Amniotic epithelial cell (primary cell): ENCODE measurements at places on chromosomes 7 and 10.

- DNase-seq: no peak
These were observed 136.2 kb downstream of the PLXDC2 start for GRCh38 chr10:19952224-19953010.

DNA sequence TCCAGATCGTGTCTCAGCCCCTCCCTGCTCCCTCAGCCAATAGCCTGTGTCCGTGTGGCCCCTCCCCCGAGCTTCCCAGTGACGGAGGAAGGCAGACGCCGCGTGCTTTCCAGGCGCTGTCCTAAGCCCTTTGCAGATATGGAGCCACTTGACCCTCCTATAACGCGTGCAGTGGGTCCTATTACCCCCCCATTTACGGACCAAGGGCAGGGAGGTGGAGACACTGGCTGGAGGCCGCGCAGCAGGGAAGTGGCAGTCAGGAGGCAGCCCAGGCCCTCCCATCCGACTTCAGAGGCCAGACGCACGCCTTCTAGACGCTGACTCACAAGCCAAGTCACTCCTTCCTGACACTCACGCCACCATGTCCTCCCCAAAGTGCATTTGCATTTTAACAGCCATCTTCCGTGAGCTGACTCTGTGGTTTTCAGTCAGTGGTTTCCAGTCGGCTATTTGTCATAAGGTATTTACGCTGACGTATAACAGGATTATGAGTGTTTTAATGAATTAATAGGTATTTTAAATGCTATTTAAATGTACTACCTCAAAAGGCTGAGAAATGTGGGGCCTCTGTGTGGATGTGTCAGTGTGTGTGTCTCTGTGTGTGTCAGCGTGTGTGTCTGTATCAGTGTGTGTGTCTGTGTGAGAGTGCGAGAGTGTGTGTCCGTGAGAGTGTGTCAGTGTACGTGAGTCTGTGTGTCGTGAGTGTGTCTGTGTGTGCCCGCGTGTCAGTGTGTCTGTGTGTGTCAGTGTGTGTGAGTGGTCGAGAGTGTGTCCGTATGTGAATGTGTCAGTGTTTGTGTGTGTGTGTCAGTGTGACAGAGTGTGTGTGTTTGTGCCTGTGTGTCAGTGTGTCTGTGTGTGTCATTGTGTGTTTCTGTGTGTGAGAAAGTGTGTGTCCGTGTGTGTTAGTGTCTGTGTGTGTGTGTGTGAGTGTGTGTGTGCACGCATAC, 92.0 kb upstream of the INSIG1 start:
- peak; percentile 85 for DNase-seq

GRCh38 chr10:110547139-110547761, 20.2 kb upstream of the SMC3 start:
- DNase-seq: peak; percentile 68

DNA sequence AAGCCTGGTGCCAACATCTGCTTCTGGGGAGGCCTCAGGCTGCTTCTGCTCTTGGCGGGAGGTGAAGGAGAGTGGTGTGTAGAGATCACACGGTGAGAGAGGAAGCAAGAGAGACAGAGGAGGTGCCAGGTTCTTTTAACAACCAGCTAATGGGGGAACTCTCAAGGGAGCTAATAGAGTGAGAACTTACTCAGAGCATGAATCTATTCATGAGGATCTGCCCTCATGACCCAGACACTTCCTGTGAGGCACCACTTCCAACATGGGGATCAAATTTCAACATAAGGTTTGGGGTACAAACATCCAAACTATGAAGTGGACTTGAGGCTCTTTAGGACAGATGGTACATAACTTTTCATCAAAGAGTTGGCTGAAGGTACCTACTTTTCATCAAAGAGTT, 5.1 kb upstream of the ZNF32 start:
- no peak for DNase-seq

DNA sequence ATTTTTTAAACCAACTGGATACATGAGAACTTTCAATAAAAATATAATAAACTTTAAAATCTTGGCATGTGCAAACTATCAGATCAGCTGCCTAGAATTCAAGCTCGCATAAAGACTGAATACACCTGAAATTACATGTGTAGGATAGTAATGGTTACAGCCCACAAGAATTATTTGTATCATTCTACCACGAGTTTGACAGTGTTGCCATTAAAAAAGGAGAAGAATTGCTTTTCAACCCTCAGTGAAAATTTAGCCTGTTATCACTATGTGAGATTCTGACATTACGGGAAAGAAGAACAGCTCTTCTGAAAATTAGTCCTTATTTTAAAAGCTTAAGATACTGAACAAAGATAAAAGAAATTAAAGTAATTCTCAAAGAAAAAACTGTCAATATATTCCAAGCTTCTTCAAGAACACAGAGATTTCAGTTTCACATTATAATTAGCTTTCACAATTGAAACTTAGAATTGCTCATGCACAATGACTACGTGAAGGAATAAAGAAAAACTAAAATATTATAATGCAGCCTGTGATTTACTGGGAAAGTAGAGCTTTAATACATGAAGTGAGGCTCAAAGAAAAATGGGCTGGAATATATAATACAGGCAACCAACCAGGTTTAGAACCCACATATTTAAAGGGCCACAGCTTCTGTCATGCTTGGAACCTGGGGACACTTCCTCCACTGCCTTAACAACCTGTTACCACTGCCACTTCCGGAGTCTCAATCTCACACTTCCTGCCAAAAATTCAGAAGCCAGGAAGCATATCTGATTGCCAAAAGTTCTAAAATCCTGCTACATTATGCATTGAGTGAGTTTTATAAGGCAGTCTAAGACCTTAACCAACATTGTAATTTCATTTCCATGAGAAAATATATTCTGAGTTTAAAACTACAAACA, 23.2 kb downstream of the TPK1 start:
- no peak for DNase-seq

DNA sequence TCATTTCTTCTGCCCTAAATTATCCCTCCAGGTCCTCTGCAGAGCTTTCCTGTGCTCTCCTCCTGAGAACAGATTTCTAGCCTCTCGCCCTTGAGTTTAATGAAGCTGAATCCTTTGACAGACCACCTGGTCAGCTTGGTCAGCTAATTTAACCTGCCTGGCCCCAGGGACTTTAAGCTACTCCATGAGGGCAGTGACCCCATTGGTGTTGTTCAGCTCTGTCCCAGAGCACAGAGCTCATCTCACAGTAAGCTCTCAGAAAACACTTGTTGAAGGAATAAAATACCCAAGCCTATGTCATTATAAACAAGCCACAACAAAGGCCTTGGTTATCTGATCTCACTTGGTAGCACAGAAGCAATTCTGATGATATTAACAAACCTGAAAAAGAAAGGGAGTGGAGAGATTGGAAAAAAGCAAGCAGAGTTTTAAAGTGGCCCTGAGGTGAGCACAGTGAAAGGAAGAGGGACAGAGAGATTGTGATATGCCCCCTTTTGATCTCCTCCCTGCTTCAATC, 24.4 kb downstream of the SLC26A4 start:
- DNase-seq: no peak

DNA sequence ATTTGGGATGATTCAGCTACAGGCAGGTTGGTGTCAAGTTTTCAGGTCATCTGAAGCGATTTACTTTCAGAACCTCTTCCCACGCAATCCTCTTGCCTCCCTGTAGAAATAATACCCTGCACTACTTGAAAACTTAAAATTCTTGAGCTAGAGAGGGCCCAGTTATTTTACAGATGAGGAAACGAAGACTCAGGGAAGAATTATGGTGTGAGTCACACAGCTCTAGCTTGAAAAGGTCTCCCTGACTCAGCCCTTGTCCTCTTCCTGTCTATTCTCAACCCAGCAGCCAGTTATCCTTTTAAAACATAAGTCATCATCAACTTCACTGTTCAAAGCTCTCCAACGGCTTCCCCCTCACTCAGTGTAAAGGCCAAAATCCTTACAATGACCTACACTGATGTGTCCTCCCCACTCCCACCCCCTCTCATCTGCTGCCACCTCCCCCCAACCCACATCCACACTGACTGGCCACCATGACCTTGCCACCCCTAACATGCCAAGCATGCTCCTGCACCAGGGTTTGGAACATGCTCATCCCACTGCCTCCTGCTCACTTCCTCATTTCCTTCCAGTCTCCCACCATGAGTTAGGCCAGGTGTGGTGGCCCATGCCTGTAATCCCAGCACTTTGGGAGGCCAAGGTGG, 3.4 kb downstream of the DNMBP start:
- DNase-seq: peak; percentile 98
